ENCODE measurements at places on chromosomes 6 and 20.

DNA sequence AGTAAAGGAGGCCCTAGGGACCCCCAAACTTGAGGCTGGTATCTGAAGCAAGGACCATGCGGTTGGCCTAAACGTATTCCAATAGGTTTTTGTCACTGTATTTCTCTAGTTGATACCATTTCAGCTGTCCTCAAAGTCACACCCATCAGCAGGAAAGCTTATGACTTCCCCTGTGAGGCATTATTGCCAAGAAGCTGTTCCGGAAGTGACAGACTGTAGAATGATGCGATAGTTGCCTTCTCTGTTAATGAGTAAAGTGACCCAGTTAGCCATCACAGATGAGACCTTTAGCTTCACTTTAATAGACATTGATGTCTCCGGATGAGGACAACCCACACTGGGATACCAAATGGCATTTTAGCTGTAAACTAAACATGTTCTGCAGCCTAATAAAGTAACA lies 147.9 kb downstream of the RNGTT start:
- DNase-seq = no peak

DNA sequence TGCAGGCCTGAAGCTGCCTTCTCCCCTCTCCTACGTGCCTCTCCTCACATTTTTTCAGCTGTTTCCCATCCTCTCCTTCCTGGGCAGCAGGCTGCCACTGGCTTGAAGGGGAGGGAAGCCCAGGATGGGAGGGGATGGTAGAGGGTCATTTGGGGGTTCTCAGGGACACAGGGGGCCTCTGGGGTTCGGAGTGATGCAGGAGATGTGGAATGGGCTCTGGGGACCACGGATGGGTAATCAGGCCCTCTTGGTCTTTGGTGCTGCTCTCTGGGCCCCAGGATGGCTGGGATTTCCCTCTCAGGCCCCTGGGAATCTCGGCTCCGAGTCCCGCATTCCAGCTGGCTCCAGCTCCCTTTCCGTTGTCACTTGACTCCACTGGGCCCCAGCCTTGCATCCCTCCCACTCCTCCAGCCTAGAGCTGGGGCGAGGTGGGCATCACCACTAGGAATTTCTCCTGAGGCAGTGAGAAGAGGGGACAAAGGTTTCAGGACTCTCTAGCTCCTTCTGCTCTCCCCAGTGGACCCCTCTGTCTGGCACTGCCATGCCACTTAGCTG lies 2.0 kb upstream of the DDR1 start:
- DNase-seq = no peak

GRCh38 chr6:166556336-166556735 lies 30.1 kb downstream of the RAMACL start:
- no peak for DNase-seq

DNA sequence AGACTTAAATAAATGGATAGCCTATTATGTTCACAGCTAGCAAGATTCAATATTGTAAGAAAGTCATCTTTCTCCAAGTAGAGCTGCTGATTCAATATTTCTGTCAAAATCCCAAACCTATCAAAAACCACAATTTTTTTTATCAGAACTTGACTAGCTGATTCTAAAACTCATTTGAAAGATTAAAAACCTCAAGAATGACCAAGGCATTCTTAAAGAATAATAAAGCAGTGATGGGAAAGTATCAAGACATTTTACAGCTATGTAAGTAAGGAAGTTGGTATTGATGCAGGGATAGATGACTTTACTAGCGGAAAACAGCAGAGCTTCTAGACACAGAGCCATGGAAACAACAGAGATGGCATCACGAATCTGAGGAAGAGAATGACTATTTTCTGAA lies 64.7 kb downstream of the SAMD3 start:
- no peak for DNase-seq

GRCh38 chr20:23037017-23037481 lies 1.9 kb downstream of the SSTR4 start:
- DNase-seq = no peak

DNA sequence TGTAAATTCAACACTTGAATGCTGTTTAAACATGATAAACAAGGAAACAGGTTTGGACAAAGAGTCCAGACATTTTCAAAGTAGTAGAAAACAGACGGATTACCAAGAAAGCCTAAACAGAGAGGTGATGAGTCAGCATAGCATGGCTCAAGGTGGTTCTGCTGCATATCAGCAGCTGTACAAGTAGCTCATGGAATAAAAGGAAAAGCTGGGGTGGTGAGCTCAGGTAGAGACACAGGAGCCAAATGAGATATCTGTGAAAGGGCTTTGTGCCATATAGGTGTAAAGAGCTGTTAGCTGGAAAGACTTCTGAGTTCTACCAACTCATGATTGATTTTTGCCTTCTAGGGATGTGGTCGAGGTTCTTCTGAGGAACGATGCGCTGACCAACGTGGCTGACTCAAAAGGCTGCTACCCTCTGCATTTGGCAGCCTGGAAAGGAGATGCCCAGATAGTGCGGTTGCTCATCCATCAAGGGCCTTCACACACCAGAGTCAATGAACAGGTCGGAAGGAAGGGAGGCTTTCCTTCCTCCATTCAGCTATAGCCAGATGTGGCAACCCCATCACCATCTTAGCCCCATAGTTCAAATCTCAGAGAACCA lies 80.7 kb downstream of the ANKS1A start:
- no peak for DNase-seq

DNA sequence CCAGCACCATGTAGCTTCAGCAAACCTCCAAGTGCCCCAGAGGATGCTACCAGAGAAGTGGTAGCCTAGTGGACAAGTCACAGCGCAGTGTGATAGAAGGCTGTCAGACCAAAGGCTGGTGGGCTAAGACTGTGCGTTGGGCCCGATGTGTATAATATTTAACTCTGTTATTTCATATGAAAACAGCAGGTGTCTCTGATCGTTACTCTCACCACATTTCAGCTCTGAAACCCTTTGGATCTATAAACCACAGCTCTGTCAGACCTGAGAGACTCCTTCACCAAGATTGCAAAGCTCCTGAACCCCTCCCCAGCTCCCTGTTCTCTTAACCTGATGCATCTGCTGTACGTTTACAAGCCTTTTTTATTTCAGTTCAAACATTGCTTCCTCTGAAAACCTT lies 43.8 kb downstream of the ISM1 start:
- DNase-seq = no peak

DNA sequence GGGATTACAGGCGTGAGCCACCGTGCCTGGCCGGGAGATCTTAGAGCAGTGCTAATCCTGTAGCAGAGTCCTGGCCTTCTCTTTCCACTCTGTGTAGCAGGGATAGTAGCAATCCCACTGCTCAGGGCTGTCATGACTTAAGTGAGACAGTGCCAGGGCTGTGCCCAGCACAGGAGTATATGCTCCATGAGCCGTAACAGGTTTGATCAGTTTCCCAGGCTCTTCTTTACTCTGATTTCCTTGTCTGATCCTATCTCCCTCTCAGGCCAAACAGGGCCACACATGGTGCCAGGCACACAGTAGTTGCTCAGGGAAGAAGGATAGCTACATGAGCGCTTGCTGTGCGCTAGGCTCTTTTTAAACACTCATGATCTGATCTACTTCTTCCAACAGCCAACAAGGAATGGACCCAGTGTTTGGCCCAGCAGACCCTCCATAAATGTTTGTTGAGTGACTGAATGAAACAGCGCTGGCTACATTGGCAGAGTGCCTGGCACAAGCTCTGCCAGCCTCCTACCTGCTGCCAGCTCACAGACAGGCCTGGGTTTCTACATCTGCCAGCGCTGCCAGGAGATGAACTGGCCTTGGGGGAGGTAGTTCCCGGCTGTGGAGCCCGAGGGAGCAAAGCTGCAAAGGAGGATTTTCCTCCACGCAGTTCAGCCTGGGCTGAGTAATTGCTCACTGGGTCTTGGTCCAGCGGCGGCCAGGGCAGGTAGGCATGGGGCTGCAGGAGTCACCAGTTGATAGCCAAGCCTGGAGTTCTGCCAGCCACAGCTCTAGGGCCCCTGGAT lies 36.9 kb downstream of the SNAI1 start:
- no peak for DNase-seq

GRCh38 chr6:29097803-29098202 lies 1.5 kb upstream of the OR2J1 start:
- no peak for DNase-seq

Measured in stimulated activated CD4-positive, alpha-beta T cell treated with anti-CD3 and anti-CD28 coated beads, Interleukin-1b, Interleukin-23, amount 100 ng/mL, for 1 hour (primary cell).